Stimulated activated CD8-positive, alpha-beta memory T cell treated with anti-CD3 and anti-CD28 coated beads, Interleukin-4, amount 100 ng/mL, for 4 hours (primary cell): ENCODE measurements at places on chromosomes 12 and 14.

- DNase-seq = no peak
These were observed 8.2 kb upstream of the CLEC2A start for GRCh38 chr12:9940375-9940774.

DNA sequence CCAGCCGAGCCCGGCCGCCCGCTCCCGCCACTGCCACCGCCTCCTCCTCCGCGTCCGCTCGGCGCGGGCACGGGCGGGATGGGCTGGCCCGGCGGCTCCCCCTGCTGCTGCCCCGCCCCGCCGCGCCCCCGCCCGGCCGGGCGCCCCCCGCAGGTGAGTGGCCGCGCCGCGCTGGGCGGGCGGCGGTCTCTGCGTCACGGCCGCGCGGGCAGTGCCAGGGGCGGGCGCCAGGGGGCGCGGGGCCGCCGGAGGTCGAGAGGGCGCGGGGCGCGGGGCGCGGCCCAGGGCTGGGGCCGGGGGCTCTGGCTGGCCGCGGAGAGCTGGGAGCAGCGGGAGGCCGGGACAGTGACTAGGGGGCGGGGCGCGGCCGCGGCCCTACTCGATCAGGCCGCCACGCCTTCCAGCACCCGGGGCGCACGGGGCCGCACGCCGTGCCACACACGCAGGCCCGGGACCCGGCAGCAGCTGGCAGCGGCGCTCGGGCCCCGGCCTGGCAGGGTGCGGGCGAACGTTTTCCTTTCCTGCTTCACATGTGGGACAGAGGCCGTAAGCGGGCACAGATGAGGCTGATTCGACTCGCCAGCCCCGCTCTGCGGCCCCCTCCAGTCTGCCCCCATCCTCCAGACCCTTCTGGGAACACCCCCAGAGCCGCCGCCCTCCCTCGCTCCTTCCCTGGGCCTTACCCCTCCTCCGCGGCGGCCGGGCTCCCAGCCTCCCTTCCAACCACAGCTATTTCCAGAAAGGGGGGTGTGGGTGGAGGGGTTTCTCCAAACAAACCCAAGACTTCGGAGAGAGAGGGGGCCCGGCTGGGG is 2.4 kb upstream of the TNS2 start:
- DNase-seq = peak; percentile 21

GRCh38 chr12:82358200-82359114 is at the start of the genes CCDC59 and METTL25:
Gene CCDC59, minus strand, starts transcription at chr12:82358387. Its CDS starts 11 bp downstream, at chr12:82358376.
Gene METTL25, plus strand, starts transcription at chr12:82358529. Its CDS starts 37 bp downstream, at chr12:82358566.
- peak; percentile 94 for DNase-seq

DNA sequence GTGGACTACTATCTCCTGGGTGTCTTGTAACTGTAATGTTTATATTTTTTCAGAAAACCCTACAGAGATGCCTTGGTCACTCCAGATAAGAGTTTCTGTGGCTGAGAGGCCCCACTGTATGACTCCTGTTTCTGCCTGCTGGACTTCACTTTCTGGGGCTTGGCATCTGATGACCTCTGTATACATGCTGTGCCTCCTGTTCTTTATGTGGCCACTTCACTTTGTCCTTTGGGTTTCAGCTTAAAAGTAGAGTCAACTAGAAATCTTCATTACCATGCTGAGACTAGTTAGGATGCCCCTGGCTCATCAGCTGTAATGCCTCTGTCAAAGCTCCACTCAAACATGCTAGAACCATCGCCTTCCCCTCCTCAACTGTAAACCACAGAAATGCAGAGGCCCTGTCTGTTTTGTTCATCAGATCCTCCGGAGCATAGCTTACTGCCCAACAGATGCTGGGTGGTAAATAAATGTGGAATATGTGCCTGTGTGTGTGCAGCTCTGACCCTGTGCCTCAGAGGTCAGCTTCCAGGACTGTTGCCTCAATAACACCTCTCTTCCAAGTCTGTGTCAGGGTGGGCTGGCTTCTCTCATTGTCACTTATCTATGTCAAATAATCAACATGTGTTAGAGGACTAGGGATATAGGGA is 25.5 kb downstream of the ZNF664 start:
- no peak for DNase-seq

DNA sequence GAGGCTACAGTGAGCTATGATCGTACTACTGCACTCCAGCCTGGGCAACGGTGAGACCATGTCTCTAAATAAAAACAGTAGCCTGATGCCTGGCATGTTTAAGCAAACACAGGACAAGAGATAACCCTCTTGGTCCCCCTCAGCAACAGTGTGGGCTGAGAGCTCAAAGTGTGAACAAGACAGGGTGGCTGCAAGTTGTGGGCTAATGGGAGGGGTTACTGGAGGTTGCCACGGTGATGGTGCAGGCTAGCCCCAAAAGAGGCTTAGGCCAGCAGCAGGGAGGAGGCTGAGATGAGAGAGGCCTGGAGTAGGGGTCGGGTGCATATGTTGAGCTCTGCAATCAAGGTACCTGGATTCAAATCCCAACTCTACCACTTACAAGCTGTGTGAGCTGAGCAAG is 3.4 kb upstream of the LGMN start:
- DNase-seq = no peak

GRCh38 chr14:68849416-68849815 is 56.5 kb upstream of the ZFP36L1 start:
- DNase-seq = no peak

- no peak for DNase-seq
These were observed 5.2 kb upstream of the ATG14 start for GRCh38 chr14:55416866-55417265.

DNA sequence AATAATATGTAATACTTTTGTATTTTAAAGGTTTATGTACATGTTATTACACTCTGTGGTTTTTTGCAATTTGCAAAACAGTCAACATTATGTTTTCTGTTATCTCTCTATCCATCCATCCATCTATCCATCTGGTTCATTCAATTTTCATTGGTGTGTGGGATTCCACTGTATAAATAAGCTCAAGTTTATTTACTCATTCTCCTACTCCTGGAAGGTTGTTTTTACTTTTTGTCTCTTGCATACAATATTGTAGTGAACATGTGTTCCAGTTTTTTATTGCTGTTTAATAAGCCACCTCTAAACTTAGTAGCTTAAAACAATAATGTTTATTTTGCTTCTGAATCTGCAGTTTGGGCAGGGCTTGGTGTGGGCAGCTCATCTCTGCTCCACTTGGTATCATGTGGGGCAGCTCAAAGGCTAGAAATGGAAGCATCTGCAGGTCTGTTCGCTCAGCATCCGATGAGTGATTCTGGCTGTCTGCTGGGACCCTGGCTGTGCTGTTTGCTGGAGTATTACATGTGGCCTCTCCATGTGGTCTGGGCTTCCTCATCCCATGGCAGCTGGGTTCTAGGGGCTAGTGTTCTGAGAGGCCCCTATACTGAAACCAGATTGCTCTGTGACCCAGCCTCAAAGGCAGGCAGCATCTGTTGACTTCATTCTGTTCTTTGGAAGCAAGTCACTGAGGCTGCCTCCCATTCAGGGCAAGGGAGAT is 98.8 kb downstream of the SLC25A47 start:
- no peak for DNase-seq

- no peak for DNase-seq
These were observed 89.8 kb downstream of the ZFP36L1 start for GRCh38 chr14:68703093-68703492.

DNA sequence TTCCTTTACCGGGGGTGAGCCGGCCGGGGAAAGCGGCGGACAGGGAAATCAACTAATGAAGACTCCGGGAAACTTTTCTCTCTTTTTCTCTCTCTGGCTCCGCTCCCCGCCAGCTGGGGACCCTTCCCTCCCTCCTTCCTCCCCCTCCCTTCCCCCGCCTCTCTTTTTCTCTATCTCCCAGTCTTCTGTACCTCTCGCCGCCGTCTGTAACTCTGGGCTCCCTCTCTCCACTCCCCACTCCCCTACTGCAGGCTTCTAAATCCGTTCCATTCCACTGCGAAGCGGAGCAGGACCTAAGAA is 6.9 kb upstream of the HOXC11 start:
- DNase-seq = no peak

DNA sequence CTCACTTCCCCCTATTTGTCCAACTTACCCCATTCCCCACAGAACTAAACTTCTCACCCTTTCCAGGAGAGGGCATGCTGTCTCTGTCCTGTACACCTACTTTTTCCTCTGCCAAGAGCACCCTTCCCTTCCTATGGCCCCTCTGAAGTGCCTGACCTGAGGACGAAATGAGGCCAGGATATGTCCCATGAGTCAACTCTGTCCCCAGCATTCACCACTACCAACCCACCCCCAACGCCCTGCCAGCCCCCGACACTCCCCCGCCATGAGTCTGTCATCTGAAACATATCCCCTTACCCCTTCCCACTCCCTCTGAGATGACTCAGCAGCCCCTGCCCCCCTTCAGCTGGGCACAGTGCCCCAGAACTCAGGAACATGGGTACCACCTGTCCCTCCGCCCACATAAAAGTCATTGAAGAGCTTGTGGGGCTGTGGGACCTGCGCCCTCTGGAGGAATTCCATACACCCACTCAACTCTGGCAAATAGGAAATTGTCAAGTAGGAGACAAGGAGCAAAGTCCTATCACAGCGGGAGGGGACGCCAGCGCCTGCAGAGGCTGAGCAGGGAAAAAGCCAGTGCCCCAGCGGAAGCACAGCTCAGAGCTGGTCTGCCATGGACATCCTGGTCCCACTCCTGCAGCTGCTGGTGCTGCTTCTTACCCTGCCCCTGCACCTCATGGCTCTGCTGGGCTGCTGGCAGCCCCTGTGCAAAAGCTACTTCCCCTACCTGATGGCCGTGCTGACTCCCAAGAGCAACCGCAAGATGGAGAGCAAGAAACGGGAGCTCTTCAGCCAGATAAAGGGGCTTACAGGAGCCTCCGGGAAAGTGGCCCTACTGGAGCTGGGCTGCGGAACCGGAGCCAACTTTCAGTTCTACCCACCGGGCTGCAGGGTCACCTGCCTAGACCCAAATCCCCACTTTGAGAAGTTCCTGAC is 26.3 kb downstream of the ITGA7 start:
- DNase-seq = no peak

DNA sequence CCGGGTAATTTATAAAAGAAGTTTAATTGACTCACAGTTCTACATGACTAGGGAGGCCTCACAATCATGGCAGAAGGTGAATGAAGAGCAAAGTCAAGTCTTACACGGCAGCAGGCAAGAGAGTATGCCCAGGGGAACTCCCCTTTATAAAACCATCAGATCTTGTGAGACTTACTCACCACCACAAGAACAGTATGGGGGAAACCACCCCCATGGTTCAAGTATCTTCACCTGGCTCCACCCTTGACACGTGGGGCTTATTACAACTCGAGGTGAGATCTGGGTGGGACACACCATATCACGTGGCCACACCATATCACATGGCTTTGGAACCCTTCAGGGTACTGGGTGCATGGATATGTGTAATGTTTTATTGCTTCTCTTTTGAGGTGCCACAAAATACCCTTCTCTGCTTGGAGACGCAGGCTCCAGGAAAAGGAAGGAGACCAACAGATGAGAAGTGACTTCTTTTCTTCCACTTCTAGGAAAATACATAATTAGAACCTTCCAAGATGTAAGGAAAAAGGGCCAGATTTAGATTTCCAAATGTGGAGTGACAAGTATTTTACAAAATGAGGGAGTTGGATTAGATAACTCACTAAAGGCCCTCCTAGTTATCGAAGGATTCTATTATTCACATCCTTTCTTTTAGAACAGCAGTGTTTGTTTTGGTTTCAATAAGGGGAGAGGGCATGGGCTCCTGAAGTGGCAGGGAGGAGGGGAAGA is 33.1 kb upstream of the ETFBKMT start:
- DNase-seq = no peak

DNA sequence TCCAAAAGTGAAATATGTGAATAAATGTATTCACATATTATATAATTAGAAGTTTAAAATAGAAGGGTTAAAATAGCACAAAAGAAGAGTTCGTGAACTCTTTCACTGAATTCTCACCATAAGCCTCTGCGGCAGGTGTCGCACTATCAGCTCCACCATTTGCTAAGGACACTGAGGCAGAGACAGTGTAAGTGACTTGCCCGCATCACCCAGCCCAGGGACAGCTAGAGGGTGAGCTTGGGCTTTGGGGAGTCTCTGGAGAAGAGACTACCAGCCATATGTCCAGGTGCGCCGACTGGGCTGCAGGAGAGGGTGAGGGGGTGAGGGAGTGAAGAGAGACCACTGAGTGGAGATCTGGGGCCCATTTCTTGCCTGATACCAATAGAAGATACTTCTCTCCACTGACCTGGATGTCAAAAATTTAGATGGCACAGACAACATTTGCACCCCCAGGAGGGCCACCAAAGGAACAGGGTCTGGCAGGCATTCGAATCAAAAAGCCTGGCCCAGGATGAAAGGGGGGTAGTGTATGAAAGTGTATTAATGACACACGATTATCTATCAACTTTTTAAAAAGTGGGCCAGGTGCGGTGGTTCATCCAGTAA is 28.5 kb downstream of the FAIM2 start:
- no peak for DNase-seq

GRCh38 chr12:80359703-80360102 is 84.3 kb upstream of the PTPRQ start:
- DNase-seq = no peak

GRCh38 chr12:64400041-64400440 is 4.2 kb upstream of the XPOT start:
- no peak for DNase-seq

DNA sequence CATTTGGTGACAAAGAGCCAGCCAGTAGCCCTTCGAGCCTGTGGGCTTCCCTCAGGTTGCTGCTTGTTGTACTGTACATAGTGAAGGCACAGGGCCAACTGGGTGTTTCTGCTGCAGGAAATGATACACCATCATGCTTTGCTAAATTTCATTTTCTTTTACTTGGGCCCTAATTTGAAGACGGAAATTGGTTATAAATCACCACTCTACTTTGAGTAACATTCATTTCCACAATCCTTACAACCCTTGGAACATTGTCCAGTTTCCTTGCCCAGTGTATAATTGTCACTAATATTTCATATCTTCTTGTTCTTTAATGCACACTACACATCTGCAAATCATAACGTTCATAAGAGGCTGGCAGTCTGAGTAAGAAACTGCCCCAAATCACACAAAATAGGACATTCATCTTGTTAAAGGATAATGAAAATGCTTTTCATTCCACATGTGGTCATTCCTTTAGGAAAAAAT is 30.2 kb downstream of the MSRB3 start:
- no peak for DNase-seq

DNA sequence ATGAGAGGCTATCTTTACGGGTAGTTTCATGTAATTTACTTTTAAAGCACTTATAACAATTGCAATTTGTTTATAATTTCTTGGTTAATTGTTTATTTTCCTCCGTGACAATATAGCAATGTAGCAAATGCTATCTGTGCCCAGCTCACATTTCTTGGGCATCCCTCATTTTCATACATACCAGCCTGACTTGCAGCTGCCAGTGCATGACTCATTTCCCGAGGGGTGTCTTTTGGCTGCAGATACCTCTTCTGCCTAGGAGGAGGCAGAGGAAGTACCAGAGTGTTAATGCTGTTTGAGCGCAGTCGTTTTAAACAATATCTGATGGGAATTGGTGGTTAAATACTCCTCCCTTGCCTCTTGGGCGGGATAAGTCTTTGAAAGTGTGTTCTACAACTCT is 104.2 kb upstream of the ABCD2 start:
- DNase-seq = no peak

- DNase-seq = no peak
These were observed 405.1 kb upstream of the FOXG1 start for GRCh38 chr14:28361486-28361885.

DNA sequence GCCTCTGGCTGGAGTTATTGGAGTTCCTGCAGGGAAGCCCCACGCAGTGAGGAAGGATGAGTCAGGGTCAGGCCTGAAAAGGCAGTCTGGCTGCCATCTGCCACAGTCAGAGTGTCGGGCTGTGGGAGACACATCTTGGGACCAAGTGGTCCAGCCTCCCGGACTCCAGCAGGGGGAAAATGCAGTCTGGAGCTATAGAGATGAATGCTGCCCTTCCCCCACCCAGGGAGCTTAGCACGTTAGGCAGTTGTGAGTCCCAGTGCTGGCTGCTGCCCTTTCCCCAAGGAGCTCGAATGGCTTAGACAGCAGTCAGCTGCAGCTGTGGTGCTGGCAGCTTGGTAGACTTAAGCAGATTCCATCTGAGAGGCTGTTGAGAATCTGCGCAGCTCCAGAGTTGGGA is 8.2 kb upstream of the NTS start:
- no peak for DNase-seq
